ENCODE measurements at places on chromosomes 1 and 21.
A peak's percentile ranks its signal among the peaks of the same experiment; 100 is the strongest.

DNA sequence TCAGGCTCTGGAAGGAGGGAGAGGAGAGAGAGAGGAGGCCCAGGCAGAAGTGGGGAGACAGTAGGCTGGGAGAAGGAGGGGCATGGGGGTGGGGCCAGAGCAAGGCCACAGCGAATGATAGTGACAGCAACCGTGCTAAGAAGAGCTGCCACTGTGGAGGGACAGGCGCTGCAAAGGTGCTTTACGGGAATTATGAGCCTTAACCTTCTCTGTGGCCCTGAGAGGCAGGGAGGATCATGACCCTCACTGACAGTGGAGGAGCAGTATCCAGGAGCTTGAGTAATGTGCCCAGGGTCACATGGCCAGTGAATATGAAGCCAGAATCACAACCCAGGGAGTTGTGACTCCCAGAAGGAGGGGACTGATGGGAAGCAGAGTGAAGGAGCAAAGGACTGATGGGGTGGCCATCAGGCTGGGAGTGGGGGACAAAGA lies 53.4 kb upstream of the RPL11 start:
- no peak for DNase-seq

DNA sequence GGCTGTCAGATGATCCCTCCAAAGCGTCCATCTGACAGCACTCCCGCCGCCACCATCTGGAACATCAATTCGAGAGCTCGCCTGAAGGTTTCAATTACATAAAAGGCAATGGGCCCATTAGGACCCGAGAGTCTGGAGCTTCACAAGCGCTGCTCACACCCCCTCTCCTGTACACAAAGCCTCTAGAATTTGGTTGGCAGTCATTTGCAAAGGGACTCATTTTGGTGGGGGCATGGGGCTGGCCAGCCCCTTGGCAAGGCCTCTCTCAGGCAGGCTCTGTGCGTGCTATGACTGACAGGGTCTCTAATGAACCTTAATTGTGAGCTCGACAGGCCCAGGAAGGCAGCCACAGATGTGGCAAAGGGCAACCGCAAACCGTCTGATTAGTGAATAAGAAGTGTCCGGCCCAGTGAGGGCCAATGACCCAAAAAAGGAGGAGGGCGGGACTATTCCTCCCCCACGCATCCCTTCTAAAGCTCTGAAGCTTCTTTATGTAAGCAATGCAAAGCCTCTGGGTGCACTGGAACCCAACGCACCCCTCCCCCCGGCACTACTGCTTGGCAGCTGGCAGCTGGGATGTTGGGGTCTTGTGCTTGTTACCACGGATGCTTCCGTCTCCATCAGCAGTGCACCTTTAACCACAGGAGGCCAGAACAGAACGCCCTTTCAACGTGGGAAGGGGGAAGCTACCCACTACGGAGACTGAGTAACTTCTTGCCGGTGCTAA lies 79.4 kb downstream of the CAPZB start:
- DNase-seq, result no peak

GRCh38 chr21:33993286-33994231 lies 78.0 kb upstream of the ATP5PO start:
- no peak for DNase-seq

DNA sequence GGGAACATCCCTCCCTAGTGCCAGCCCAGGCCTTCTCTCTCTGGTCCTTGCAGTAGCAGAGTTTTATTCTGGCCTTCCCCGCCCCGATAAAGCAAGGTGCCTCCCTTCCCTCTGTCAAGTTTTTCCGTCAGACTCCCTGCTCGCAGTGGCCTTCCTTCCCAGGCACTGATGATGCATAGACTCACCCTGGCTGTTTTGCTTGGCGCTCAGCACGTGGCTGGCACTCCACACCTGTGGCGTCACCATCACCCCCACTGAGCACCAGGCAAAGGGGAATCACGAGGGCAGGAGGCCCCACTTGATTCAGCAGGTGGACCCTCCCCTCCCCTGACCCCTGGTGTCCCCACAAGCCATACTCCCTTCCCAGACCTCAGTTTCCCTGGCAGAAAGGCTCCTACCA lies 7.4 kb downstream of the SLC26A9 start:
- DNase-seq, result no peak

DNA sequence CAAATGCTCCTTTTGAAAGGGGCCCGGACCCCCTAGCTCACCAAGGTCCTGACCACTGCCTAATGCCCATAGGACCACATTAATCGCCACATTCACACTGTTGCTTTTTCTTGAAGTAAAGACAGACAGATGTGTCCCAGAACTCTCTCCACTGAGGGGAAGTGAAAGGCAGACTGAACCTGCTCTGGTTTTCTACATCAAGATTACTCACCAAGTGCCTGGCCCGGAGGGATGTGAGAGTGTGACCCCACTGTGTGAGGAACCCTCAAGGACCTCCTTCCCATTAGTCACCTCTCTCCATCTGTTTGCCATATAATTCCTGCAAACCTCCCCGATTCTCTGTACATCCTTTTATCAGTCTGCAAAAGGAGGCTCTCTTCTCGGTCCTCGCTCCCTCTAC lies 381.5 kb downstream of the OMA1 start:
- no peak for DNase-seq

GRCh38 chr1:96598416-96599168 lies 123.0 kb upstream of the PTBP2 start:
- no peak for DNase-seq

GRCh38 chr1:3130268-3130667 lies 61.3 kb downstream of the PRDM16 start:
- no peak for DNase-seq

DNA sequence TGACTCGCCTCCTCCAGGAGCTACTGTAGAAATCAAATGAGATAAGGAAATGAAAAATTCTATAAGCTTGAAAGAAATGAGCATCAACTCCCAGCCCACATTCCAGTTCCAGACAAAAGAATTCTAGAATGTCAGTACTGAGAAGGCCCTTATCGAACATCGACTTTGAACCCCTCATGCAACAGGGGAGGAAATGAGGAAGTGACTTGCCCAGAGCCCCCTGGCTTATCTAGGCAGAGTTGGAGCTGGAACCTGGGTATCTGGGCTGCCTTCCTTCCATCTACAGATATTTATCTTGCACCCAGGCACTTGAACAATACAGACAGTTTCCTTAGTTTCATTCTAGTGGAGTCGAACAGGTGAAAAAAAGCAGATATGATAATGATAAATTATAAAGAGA lies 22.3 kb downstream of the MECR start:
- DNase-seq, result no peak

GRCh38 chr1:40495315-40495903 lies 13.2 kb upstream of the EXO5 start:
- no peak for DNase-seq

- no peak for DNase-seq
Observed at GRCh38 chr21:34205811-34206571, 132.6 kb downstream of the MRPS6 start.

GRCh38 chr21:20013851-20014250 lies 984.4 kb upstream of the NCAM2 start:
- DNase-seq, result no peak

GRCh38 chr1:221069178-221069903 lies 190.1 kb downstream of the HLX start:
- DNase-seq, result no peak

DNA sequence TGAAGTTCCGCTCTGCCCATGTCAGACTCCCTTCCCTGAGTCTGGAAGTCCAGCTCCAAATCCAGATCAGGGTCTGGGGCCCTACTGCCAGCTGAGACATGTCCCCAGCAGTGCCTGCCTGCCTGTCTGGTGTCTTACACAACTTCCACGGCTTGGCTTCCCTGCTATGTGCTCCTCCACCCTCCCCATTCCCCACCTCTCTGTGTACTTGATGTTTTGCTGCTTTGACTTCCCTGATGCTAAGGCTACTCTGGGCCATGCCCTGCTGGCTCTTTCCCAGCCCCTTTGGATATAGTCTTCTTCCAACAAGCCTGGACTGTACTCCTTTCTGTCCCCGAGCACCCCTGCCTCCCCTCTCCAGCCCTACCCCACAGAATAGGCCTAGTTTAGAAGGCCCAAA lies 7.3 kb downstream of the GJA5 start:
- DNase-seq, result no peak

DNA sequence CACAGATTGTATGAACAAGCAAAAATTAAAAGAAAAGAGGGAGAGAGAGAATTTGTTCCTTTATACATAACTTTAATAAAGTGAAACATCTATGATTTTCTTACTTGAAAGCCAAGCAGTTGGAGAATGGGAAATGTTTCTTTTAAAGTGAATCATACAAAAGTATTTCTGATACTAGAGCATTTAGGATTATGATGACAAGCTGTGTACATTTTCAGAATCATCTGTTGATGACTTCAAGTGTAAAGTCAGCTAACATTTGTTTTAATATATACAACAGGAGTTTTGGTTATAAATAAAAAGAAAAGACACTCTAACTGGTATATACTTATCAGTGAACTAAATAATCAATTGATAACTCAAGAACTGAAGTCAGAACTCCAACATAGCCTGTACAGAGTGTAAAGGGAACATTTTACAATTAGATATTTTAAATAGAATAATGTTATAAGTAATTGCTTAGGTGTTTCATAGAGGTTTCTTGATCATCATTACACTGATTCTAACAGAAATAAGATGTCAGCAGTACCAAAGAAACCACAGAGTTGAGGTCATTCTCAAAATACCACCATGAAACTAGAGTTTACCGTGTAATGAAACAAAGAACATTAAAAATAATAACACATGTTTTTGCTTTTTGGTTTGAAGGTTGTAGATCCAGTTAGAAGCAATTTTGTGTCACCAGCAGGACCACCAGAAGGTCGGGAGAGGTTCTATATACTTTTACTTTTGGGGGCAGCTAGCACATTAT lies 103.4 kb downstream of the COL24A1 start:
- DNase-seq, result no peak

DNA sequence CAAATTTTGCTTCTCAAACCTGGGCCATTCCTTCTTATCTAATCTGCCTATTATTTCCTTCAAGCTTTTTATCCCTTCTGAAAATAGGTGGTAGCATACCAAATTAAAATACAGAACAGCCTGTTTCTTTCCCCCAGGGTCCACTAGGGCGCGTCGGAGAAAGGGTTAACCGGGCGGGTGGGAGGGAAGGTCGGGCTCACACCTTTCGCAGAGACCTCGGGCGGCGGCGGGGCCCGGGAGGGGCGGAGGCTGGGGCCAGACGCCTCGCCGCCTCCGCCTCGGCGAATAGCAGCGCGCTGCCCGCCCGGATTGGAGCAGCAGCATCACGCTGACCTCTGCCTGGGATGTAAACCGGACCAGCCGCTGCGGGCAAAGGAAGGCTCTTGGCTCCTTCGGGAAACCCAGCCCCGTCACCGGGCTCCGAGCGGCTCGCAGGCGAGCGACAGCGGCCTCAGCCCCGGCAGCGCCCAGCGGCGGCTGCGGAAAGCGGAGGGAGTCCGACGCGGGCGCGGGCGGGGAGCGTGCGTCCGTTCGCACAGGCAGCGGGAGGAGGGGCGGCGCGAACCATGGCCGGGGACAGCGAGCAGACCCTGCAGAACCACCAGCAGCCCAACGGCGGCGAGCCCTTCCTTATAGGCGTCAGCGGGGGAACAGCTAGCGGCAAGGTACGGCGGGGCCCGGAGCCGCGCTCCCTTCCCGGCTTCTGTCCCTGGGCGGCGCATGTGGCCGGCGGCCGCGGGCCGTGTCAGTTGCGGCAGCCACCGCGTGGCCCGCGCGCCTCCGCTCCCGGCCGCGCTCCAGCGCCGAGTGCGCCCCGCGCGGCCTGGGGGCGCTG lies at the start of gene UCK2:
Gene UCK2, plus strand, starts transcription at position 347 of the 835 bp plus-strand sequence. Its CDS starts 220 bp downstream, at position 567.
- DNase-seq, result peak; percentile 65

GRCh38 chr1:62732331-62732730 lies 44.1 kb upstream of the DOCK7 start:
- no peak for DNase-seq

DNA sequence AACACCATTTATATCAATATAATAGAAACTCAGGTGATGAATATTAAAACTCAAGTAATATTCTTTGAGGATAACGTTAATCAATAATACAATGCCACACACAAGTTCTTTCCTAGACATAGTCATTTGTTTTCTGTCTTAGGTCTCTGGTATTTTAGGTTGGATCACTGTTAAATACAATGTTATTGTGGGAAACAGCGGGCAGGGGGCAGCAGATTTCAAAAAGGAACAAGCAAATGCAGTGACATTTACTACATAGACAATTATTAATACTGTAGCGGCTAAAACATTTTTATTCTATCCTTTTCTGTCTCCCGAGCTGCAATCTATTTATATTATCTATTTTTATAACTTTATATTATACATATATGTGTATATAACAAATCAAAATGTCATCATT lies 186.4 kb upstream of the ZNHIT6 start:
- no peak for DNase-seq

DNA sequence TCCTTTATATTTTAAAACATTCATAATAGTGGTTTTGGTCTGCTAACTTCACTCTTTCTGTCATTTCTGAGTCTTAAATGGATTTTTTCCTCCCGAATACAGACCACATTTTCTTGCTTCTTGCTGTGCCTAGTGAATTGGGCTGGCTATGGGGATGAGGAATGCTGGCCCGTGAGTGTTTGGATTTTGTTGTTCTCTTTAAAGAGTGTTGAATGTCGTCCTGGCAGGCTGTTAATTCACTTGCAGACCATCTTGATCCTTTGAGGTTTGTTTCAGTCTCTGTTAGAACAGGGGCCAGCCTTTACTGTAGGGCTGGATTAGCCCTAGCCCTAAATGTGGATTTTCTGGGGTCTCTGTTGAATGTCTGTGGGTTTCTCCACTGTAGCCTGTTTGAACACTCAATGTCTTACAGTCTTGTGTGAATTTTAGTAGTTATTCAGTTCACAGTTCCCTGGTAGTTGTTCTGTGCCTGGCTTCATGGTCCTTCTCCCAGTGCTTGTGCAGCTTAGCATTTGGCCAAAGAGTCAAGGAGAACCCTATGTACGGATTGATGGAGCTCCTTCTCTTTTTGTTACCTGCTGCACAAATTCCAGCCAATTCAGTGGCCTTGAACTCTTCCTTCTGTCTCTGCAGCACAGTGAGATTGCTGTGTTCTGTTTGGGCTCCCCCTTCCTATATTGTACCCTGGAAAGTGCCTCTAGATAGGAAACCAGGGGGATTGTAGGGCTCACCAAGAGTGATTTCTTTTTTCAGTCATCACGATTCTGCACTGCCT lies 95.7 kb downstream of the DYRK1A start:
- DNase-seq, result no peak

Measured in stimulated activated CD8-positive, alpha-beta memory T cell treated with anti-CD3 and anti-CD28 coated beads, Interleukin-4, amount 100 ng/mL, for 24 hours (primary cell).